ENCODE measurements at places on chromosomes 13 and 19. TPM values are rescaled to one million over a fixed set of nuclear protein-coding genes. Genes with fewer than 3 reads are reported as not detected.

Gene ZNF71
- 6.4 TPM for polyA plus RNA-seq

Gene TNFSF9
- polyA plus RNA-seq: 0.16 TPM

Gene ZNF441
- polyA plus RNA-seq: 6.3 TPM

Gene CYP2S1
- polyA plus RNA-seq: 2.5 TPM

Gene GMIP
- 3.8 TPM for polyA plus RNA-seq

Gene FAM216B
- 0.02 TPM for polyA plus RNA-seq

Gene UPK1A
- not detected for polyA plus RNA-seq

Gene FAAP24
- polyA plus RNA-seq: 1.8 TPM

All from AG04450 (cell line).